ENCODE measurements at places on chromosomes 16 and 17.
A peak's percentile ranks its signal among the peaks of the same experiment; 100 is the strongest.

DNA sequence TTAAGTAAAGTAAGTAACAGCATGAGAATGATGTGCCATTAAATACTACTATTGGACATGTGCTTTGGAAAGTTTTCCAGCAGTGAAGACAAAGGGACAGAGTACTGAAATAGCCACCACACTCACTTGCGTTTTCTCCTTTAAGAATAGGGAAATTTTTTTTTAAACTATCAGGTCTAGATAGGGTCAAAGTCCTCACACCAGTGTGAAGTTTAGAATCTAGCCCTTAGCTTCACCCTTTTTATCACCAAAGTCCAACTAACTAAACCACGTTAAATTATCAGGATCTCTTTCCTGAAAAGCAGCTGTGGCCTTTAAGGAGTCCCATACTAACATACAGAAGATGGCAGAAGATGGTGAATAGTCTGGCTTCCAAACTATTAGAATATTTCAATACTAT, 180.9 kb downstream of the ZNF18 start:
- DNase-seq = no peak

DNA sequence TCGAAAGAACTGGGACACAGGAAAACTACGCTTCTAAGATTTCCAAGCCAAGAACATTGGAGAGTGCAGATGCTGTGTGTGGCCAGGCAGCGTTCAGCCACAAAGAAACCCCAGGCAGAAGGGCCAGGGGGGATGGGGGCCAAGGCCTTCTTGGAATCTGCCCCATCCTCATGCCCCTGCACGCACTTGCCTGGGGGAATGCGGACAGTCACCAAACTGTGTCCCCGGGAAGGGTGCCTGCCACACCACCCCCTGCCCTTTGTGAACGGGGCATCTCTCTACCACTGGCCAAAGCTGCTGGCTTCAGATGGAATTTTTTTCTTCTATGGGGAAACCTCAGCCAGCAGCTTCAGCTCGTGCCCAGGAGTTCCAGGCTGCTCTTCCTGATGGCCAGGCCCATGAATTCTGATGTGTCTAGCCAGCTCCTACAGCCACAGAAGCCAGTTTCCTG, 32.0 kb upstream of the DNAH17 start:
- DNase-seq = no peak

DNA sequence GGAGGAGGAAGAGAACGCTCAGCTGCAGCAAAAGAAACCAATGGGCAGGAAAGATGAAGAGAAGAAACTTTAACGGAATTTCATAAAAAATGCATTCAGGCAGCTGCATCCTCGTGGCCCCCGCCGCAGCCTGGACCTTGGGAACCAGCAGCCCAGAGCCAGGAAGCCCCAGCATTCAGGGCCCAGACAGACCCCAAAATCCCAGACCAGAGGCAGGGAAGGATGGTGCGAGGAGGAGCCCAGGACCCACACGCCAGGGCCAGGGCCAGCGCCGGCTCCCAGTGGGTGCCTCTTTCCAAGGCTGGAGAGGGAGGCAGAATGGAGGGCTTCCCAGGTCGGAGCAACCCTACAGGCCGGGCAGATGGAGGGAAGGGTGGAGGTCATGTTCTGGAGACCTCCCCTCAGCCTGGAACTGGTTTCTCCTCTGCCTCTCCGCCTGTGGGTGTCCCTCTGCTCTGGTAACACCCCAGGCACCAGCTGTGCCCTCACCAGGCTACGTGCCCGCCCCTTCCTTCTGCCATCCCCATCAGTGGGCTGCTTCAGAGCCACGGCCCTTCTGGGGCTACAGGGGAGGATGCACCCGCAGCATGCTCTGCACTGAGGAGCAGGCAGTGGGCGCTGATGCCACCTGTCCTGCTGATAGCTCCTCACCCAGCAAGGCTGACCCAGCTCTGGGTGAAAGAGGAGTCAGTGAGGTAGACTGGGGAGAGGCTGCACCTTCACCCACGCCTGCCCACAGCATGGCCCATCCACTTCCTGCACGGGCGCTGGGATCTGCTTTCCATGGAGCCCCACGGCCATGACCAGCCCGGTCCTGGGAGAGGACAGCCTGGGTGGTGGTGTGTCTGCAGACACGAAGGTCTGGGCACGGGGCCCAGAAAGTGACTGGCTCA, 1.2 kb upstream of the MIF4GD start:
- peak; percentile 35 for DNase-seq

- no peak for DNase-seq
Observed at GRCh38 chr16:48918520-48919258, 308.7 kb upstream of the N4BP1 start.

DNA sequence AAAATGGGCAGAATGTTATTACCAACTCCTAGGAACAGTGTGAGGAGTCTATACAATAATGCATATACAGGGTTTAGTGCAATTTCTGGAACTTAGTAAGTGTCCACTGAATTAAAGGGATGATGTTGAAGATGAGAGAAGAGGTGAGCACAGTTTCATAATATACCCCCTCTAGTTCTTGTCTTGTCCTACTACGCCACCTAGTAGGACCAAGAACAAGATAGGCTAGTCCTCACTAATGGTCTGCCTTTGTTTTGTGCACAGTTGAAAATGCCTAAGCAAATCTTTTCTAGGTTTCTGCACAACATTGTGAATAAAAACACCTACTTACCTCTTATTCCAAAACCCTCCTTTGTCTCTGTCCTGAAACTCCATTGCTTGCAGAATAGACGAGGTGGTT, 670.2 kb downstream of the CDH8 start:
- no peak for DNase-seq

DNA sequence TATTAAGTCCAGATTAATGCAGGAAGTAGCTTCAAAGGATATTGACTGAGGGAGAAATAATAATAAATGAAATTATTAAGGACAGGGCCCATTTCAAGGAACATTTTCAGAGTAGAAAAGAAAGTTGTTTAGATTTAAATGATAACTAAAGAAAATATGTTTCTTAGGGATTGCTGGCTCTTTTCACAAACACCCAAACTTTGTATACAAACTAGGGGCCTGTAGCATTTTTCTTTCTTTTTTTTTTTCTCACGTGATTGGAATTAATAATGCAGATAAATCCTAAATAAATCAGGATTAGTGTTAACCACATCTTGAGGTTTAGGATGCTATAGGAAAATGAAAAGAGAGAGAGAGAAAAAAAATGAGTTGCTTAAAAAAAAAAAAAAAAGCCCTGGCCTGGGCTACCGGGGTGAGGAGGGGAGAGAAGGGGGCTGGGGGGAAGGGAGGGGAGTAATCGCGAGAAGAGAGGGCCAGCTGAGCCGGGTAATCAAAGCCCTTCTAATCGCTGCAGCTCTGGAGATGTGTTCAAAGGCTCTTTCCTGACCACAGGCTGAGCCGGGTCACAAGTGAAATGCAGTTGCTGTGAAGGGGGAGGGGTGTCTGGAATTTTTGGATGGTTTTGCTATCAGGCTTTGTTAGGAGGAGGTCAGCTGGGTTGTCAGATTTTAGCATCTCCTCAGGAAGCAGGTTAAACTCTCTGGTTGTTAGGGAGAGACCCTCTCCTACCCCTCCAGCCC, 104.6 kb upstream of the ZFHX3 start:
- DNase-seq = no peak

Measured in stimulated activated CD4-positive, alpha-beta T cell treated with anti-CD3 and anti-CD28 coated beads, Interleukin-2, amount 100 ng/mL, for 24 hours (primary cell).